Adrenal gland (tissue), 19 donors: ENCODE measurements at places on chromosomes 1 and 21.

DNA sequence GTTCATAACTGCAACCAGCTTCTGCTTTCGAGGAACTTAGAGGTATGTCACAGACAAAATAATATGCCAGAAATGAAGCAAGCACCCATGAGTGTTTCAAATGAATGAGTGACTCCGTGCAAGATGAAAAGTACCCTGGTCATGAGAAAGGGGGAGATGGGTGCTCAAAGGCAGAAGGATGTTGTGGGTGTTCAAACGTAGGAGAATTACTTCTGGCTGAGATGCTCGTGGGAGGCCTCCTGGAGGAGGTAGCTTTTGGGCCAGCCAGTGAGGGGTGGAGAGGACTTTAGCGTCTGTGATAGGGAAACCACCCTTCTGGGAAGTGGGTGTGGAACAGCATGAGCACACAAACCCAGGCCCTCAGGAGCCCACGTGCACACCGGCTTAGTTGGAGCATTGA, 113.8 kb downstream of the SYF2 start:
- no peaks in the 10 kb centered on the region for H3K27me3 ChIP-seq
- H3K27ac ChIP-seq, result no peak overlapping the region
- no peak overlapping the region for H3K4me3 ChIP-seq
- no peaks in the 10 kb centered on the region for H3K4me1 ChIP-seq
- no peaks in the 10 kb centered on the region for H3K36me3 ChIP-seq

- H3K4me1 ChIP-seq, result no peaks in the 10 kb centered on the region
- H3K36me3 ChIP-seq, result no peaks in the 10 kb centered on the region
- H3K4me3 ChIP-seq, result no peak overlapping the region
- no peak for DNase-seq
These were observed 29.7 kb downstream of the ARHGAP29 start for GRCh38 chr1:94207695-94208094.

- H3K27ac ChIP-seq, result no peak overlapping the region
- peaks cover 5% of the 10 kb centered on the region for H3K27me3 ChIP-seq
- no peak for DNase-seq
These were observed 28.2 kb upstream of the CRNN start for GRCh38 chr1:152442301-152442700.

DNA sequence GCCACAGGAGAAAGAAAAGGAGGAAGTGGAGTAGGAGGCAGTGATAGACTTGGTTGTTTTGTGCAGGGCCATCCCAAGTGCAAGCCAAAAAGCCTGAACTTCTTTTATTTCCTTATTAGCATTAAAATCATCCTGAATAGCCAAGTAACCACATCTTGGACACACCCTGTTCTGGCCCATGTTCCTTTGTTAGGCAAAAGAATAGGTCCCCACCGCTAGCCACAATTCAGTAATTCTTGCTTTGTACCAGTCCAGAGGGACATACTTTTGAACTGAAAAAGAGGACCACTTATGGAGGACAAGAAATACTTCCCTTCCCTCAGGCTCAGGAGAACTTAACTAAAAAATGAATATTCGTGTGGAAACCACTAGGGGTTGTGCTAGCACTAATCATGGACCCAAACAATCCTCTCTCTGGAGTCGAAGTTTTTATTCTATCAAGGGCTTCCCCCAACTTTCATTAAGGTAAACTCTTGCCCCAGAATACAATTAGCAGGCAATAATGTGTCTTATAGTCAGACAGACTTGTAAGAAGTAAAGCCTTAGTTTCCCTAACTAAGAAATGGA, 19.4 kb downstream of the TNFSF4 start:
- H3K27me3 ChIP-seq, result no peaks in the 10 kb centered on the region
- peaks cover 17% of the 10 kb centered on the region for H3K4me1 ChIP-seq
- no peak for DNase-seq
- no peaks in the 10 kb centered on the region for H3K36me3 ChIP-seq
- H3K27ac ChIP-seq, result no peak overlapping the region

- no peak overlapping the region for H3K27ac ChIP-seq
- H3K4me1 ChIP-seq, result no peaks in the 10 kb centered on the region
- peaks cover 36% of the 10 kb centered on the region for H3K27me3 ChIP-seq
- H3K36me3 ChIP-seq, result no peaks in the 10 kb centered on the region
- H3K4me3 ChIP-seq, result no peak overlapping the region
- DNase-seq, result no peak
These were observed 17.6 kb upstream of the RNF187 start for GRCh38 chr1:228469413-228470162.

- no peak overlapping the region for H3K4me3 ChIP-seq
- no peak for DNase-seq
- no peak overlapping the region for H3K27ac ChIP-seq
- H3K4me1 ChIP-seq, result no peaks in the 10 kb centered on the region
- H3K27me3 ChIP-seq, result no peaks in the 10 kb centered on the region
These were observed 20.5 kb downstream of the MX1 start for GRCh38 chr21:41446586-41446985.

GRCh38 chr1:11908095-11908675, 18.0 kb downstream of the KIAA2013 start:
- H3K4me1 ChIP-seq, result no peaks in the 10 kb centered on the region
- H3K36me3 ChIP-seq, result no peaks in the 10 kb centered on the region
